ENCODE measurements at places on chromosomes 4 and X.

DNA sequence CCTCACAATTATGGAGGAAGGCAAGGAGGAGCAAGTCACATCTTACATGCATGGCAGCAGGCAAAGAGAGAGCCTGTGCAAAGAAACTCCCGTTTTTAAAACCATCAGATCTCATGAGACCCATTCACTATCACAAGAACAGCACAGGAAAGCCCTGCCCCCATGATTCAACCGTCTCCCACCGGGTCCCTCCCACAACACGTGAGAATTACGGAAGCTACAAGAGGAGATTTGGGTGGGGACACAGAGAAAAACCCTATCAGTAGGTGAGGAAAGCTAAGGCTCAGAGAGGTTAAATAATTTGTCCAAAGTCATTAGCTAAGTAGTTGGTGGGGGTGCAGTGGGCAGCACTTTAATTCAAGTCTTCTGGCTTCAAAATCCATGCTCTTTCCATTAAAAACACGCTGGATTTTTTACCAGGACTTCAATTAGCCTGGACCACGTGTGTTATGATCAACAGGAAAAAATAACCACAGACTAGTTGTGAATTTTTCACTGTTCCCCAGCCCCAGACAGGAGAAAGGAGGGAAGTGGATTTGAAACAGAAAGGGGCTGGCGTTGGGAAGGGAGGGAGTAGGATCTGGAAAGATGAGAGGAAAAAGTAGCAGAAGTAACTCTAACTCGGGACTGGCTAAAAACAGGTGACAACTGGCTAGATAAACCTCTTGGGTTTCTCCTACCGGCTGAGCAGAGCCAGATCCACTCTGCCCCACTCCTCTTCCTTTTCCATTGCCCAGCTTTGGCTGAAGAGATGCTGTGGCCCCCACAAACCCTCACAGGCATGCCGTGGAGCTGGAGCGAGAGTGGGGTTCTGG lies 986 bp downstream of the MTMR8 start:
- no peak for DNase-seq

DNA sequence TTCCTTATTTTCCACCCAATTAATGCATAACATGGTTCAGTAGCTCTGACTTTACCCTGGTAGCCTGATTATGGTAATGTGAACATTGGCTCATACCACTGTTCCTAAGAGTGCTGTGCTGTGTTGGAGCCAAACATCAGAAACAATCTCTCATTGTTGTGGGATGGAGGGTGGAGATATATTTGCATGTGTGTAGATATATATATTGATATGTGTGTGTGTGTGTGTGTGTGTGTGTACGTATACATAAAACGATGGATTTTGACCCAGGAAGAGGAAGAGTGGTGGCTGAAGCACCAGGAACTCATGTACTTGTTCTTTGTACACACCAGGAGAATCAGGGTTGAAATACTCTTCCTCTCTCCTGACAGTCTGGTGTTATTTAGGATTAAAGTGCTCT lies 247.7 kb downstream of the IL15 start:
- DNase-seq = no peak

DNA sequence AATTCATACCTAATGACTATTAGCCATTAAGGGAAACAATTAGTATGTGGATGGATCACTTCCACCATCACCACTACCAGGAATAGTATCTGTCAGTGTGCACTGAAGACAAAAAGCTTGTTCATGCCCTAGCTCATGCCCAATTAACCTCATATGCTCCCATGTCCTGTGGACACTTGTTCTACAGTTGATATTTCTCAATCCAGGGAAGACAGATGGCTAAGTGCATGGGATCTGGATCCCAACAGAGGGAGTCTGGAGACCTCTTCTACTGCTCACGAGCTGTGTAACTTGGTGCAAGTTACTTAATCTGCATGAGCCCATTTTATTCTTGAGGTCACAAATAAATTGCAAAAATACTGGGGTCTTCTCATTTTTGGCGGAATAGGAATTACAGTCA lies 23.7 kb downstream of the AMOT start:
- no peak for DNase-seq

GRCh38 chr4:106362086-106362825 lies 6.3 kb downstream of the GIMD1 start:
- DNase-seq = no peak

GRCh38 chr4:147777456-147778091 lies 45.7 kb downstream of the ARHGAP10 start:
- DNase-seq = no peak

- no peak for DNase-seq
Observed at GRCh38 chr4:13627178-13627605, 333 bp downstream of the BOD1L1 start.

- DNase-seq = no peak
Observed at GRCh38 chr4:36172656-36173055, 71.7 kb downstream of the ARAP2 start.

DNA sequence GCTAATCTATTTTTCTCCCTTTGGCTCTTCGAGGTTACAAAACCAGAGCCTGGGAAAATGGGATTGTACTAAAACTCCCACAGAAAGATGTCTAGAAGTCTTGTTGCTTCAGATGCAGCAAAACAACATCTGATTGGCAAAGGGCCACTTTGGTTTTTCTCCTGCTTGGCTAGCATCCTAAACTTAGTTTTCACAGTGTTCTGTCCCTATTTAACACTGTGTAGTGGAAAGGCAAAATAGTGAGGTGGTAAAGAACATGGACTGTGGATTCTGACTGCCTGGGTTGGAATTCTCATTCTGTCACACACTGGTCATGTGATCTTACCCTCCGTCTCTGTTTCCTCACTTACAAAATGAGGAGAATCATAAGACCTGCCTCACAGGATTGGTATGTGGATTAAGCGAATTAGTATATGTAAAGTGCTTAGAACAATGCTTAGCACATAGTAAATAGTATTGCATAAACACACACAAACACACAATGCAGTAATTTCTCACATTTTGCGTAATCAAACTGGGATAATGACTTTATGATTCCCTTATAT lies 23.5 kb downstream of the TIGD2 start:
- peak; percentile 37 for DNase-seq

GRCh38 chr4:113539408-113539807 lies 222.1 kb downstream of the CAMK2D start:
- peak; percentile 42 for DNase-seq

- no peak for DNase-seq
Observed at GRCh38 chrX:87679849-87680248, 162.2 kb downstream of the KLHL4 start.

DNA sequence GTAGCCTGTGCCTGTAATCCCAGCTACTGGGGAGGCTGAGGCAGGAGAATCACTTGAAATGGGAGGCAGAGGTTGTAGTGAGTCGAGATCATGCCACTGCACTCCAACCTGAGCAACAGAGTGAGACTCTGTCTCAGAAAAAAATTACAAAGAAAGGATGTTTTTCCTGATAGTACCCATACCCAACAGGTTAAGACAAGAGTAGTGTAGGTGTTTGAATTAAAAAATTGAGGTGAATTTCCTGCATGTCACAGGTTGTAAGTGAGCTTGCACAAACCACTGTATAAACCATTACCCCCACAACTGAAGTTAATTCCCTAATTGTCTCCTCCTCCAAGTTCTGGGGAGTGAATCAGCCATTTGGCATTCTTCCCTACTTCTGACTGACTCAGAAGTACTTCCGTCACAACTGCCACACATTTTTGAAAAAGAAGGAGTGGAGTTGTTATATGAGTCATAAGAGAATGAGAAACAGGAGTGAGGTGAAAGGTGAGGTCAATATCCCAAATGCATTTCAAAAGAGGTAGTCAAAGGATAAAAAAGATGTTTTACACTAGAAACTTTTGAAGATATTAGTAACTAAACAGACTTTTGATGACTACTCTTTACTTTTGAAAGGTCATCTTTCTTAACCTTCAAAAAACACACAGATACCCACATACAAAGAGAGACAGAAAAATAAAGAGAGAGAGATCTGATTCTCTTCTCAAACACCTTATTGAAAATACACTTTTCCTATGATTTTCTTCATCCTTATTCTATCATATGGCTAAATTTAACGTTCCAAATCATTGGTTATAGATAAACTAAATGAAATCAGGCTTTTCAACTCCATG lies 134.5 kb downstream of the BTC start:
- DNase-seq = peak; percentile 84

DNA sequence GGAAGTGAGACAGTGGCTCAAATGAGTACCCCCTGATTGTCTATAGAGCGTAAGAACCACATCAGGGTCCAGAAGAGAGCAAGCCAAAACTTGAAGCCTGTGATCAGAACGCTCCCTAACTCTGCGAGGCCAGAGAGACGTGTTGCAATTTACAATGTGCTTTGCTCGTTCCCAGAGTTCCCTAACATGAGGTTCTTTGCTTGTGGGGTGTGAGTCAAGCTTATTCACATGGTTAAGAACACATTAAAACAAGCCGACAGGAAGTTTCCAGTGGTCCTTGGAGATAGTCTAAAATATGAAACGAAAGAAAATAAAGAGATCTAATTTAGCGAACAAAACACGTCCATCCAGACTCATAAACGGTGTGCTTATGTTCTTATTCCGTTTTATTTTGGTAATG lies 702.3 kb downstream of the TRIML1 start:
- no peak for DNase-seq

DNA sequence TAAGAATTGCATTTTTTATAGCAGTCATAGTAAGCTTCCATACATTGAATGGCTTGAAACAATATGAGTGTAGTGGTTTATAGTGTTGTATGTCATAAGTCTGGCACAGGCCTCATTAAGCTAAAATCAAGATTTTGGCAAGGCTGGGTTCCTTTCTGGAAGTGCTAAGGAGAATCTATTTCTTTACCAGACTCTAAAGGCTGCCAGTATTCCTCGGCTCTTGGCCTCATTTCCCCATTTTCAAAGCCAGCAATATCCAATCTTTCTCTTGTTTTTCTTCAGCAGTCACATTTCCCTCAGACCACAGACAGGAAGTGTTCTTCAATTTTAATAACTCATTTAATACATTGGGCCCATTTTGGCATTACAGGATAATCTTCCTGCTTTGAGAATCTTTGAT lies 1155.5 kb upstream of the PABPC4L start:
- DNase-seq = no peak

DNA sequence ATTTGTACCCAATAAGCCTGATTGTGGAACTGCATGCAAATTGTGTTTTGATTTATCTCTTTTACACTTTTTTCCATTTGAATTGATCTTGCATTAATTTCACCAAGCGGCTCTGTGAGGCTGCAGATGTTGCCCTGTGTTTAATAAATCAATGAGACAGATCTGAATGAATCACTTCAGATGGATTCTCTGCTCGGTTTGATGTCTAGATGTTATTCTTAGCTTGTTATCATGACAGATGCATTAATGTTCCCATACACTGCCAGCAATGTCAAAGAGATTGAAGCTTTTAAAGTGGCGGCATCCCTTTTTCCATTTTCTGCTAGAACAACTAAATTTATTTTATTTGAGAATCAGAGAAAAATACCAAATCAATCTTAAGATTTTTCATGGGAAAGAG lies 6.3 kb downstream of the DACH2 start:
- DNase-seq = no peak

GRCh38 chr4:7783541-7783940 lies 156.1 kb downstream of the AFAP1 start:
- no peak for DNase-seq

- DNase-seq = peak; percentile 53
Observed at GRCh38 chr4:24470666-24471485, 113.5 kb downstream of the DHX15 start.

DNA sequence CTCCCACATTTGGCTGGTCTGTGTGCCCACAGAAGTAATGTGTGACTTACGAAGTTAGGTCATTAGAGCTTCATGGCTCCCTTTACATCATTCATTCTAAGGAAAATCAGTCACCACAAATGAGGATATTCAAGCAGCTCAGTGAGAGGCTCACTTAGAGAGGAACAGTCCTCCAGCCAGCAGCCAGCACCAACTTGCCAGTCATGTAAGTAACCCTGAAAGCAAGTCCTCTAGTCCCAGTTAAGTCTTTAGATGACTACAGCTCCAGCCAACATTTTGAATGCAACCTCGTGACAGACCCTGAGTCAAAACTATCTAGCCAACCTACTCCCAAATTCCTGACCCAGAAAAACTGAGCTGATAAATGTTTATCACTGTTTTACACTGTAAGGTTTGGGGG lies 71.3 kb downstream of the LRBA start:
- no peak for DNase-seq

- DNase-seq = no peak
Observed at GRCh38 chrX:42495139-42495538, 282.8 kb downstream of the PPP1R2C start.

GRCh38 chr4:60757986-60758680 lies 442.0 kb upstream of the ADGRL3 start:
- peak; percentile 16 for DNase-seq

GRCh38 chrX:11640089-11640488 lies 25.6 kb downstream of the ARHGAP6 start:
- DNase-seq = no peak

GRCh38 chr4:137226900-137227299 lies 305.4 kb downstream of the PCDH18 start:
- DNase-seq = no peak

GRCh38 chr4:139042981-139043460 lies 27.4 kb downstream of the NOCT start:
- peak; percentile 15 for DNase-seq

- DNase-seq = peak; percentile 35
Observed at GRCh38 chr4:51932261-51932660, 87.9 kb downstream of the LRRC66 start.

DNA sequence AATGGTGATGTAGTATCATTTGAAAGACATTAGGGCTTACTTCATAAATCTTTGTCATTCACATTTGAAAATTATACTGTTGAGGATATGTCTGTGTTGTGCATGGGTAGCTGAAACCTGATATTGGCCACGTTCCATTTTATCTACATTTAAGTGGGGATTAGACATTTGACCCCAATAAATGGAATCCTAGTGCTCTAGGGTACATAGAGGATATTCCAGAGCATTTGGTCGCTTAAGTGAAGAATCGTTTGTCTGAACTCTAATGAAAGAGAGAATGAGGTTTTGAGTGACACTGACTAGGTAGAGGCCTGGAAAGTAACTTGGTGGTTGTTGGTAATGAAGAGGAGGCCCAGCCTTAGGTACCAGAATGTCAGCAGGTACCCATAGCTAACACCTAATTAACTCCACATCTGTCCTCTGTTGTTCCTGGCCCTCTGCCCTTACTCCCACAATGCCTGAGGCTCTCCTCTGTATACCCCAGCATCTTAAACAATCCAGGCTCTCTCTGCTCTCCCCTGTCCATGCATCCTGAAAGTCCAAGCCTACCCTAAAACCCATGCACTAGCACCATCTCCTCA lies 299.5 kb upstream of the KLF3 start:
- DNase-seq = no peak

GRCh38 chrX:100625985-100626491 lies 10.6 kb downstream of the TSPAN6 start:
- DNase-seq = no peak

DNA sequence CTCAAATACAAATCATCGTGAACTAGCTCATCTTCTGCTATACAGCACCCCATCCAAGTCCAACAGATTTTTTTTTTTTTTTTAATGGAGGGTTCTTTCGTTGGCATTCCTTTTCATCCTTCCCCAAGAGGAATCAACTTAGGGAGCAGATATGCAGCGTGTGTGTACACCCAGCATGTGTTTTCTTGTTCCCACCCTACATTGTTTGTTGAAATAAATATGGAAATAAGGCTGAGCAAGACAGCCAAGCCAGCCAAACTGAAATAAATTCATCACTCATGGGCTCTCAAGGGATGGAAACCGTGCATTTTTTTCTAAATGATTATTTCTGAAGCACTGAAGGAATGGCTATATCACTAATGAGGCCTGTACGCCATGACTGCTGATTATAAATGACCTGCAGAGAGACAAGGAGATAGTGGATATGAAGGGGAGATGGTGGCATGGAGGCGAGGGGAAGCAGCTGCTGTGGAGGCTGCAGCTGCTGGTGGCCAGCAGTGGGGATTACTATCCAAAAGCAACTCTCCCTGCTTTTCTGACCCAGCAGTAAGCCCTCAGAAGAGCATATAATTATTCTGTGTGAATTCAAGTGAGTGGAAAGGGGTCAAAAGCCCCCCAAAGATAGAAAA lies 173.9 kb downstream of the MGST2 start:
- DNase-seq = no peak
